ENCODE measurements at places on chromosomes 13 and 19. TPM values are rescaled to one million over a fixed set of nuclear protein-coding genes. Genes with fewer than 3 reads are reported as not detected.
A peak's percentile ranks its signal among the peaks of the same experiment; 100 is the strongest.

GRCh38 chr19:2135474-2136402 lies 15.6 kb downstream of the AP3D1 start:
- DNase-seq, result no peak

DNA sequence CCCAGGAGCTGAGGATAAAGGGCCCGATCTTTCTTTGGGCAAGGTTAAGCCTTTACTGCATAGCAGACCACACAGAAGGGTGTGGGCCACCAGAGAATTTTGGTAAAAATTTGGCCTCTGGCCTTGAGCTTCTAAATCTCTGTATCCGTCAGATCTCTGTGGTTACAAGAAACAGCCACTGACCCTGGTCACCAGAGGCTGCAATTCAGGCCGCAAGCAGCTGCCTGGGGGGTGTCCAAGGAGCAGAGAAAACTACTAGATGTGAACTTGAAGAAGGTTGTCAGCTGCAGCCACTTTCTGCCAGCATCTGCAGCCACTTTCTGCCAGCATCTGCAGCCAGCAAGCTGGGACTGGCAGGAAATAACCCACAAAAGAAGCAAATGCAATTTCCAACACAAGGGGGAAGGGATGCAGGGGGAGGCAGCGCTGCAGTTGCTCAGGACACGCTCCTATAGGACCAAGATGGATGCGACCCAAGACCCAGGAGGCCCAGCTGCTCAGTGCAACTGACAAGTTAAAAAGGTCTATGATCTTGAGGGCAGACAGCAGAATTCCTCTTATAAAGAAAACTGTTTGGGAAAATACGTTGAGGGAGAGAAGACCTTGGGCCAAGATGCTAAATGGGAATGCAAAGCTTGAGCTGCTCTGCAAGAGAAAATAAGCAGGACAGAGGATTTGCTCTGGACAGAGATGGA lies 8.4 kb upstream of the CEACAM19 start:
- DNase-seq, result no peak

- DNase-seq, result no peak
These were observed 83.6 kb downstream of the DCT start for GRCh38 chr13:94395860-94396259.

- DNase-seq, result no peak
These were observed 162.0 kb downstream of the TM9SF2 start for GRCh38 chr13:99663185-99663825.

GRCh38 chr13:37216331-37216730 lies 110.9 kb upstream of the CSNK1A1L start:
- no peak for DNase-seq

- DNase-seq, result no peak
These were observed at the start of gene CEACAM7 for GRCh38 chr19:41688098-41688497. TSS of gene CEACAM7 (minus strand) at chr19:41688270. CDS start at chr19:41688165, 105 bp downstream.

DNA sequence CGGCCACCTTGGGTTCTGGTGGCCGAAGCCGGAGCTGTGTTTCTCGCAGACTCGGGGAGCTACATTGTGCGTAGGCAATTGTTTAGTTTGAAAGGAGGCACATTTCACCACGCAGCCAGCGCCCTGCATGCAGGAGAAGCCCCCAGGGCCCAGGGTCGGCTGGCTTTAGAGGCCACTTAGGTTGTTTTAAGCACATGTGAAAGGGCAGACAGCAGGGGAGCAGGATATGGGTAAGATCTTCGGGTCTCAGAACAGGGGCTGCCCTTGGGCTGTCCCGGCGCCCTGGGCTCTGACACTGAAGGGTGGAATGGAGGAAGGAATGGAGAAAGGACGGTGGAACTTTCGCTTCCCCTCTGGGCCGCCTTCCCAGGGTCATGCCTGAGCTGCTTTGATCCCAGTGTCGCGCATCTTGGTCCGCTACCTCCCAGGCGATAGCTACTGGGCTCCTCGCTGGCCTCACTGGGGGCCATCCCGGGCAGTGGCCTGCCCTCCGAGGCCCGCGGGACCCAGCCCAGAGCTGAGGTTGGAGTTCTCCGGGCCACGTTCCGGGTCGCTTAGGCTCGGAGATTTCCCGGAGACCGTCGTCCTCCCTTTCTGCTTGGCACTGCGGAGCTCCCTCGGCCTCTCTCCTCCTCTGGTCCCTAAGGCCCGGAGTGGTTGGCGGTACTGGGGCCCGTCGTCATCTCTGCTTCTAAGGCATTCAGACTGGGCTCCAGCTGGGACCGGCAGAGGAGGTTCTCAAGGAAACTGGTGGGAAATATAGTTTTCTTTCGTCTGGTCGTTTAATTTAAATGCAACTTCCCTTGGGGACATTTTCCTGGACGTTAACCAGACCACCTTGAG lies 4.3 kb upstream of the POU4F1 start:
- no peak for DNase-seq

The KCTD12 gene
- 15.4 TPM for total RNA-seq

DNA sequence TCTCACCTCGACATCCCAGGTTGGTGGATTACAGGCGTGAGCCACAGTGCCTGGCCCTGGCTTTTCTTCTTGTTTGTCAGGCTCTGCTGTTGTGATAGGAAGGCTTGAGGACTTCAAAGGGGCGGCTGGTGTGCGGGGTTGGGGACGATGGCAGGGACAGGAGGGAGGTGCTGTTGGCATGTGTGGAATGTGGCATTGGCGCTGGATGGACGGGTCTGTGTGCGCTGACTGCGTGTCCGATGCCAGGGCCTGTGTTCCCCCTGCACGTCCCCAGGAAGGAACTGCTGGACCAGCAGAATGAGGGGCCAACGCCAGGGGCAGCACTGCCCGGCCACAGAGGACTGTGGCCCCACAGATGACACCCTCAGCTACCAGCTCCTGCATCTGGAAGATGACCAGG lies 12.7 kb upstream of the PTBP1 start:
- DNase-seq, result no peak

The MEGF8 gene
- total RNA-seq, result 8.6 TPM

The B3GNT3 gene
- total RNA-seq, result not detected

The NTF4 gene
- not detected for total RNA-seq

The ADPRHL1 gene
- total RNA-seq, result 0.72 TPM

DNA sequence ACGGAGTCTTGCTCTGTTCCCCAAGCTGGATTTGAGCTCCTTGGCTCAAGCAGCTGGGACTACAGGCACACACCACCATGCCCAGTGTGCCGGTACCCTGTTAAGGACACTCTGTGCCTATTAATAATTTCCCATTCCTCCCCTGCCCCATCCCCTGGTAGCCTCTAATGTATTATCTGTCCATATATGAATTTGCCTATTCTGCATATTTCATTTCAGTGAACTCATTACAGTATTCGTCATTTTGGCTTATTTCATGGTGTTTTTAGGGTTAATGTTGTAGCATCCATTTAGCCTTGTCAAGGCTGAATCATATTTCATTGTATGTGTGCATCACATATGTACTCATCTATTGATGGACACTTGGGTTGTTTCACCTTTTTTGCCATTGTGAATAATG lies 33.6 kb downstream of the SKA3 start:
- DNase-seq, result no peak

The COL5A3 gene
- 1.9 TPM for total RNA-seq

GRCh38 chr19:52945652-52946321 lies 16.9 kb downstream of the ZNF816 start:
- DNase-seq, result no peak

GRCh38 chr19:51740356-51740755 lies 11.3 kb downstream of the FPR1 start:
- no peak for DNase-seq

The DAND5 gene
- total RNA-seq, result not detected

DNA sequence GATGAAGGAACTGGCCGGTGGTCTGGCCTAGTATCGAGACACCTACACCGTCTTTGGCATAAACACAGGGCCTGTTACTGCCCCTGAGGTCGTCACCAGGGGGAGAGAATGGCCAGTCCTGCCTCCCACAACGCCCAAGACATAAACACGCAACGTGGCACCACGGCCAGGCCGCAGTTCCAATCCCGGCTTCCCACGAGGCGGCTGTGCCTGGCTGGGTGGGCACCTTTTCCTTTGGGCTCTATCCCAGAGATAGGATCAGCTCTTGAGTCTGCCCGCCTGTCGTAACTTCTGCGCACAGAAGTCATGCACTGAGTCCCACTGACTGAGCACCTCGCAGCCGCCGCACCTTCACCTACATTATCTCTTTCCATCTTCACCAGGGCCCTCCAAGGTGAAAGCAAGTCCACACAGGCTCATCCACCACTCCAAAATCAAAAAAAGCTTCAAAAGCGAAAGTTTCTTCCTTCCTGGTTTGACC lies 1.1 kb downstream of the MIER2 start:
- peak; percentile 24 for DNase-seq

GRCh38 chr13:102564564-102564963 lies 32.2 kb upstream of the TPP2 start:
- DNase-seq, result no peak

DNA sequence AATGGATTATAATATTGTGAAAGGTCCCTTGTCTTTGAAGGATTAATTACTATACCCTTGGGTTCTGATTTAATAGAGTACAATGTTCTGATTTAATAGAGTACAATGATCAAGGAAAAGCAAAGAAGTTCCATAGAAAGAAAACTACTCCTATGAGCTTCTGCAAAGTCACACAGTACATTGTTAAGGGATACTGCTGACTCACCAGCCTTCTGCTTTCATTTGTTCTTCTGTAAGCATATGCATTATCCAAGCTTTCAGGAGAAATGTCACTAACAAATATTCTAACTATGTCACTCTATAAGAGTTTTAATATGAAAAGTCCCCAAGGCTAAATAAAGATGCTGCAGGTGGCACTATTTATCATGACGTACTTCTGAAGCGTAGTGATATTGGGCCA lies 396.7 kb downstream of the RFC3 start:
- no peak for DNase-seq

The EFNB2 gene
- total RNA-seq, result 0.22 TPM

The DHRS12 gene
- total RNA-seq, result 5.8 TPM

- DNase-seq, result no peak
These were observed 75.3 kb downstream of the SERP2 start for GRCh38 chr13:44448875-44449274.

- DNase-seq, result no peak
These were observed 119.7 kb downstream of the COL4A2 start for GRCh38 chr13:110426735-110427134.

The CCDC70 gene
- total RNA-seq, result not detected

The PLVAP gene
- total RNA-seq, result 0.43 TPM

All from naive thymus-derived CD4-positive, alpha-beta T cell (primary cell).